ENCODE measurements at places on chromosomes 1 and 21.

DNA sequence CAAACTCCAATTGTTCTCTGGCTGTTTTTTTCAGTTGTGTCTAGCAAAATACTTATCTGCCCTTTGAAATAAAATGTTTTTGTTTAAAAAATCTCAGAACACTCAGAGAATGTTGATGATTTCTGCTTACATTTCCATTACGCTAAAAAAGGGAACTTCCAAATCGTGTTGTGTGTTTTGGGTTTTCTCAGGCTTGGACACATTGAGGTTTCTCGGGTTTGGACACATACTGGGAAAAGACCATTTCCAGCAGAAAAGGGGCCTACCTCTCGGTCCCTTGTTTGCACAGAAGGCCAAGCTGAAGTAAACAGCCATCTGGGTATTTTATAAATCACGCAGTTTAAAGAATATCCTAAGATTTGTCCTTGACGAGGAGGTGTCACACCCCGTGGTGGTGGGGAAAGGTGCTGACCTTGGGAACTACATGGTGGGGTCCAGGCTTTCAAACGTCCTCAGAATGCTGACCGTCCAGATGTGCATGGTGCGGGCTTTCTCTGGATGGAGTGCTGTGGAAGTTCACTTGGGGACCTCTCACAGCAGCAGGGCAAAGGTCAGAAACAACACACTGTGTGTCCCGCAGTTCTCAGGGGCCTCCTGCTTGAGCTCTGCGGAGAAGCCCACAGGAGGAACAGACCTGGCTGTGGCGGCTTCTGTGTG lies 67.8 kb downstream of the SLC37A1 start:
- no peak for DNase-seq

GRCh38 chr1:91724644-91725043 lies 161.3 kb downstream of the TGFBR3 start:
- DNase-seq, result no peak

GRCh38 chr1:58727364-58727763 lies 27.5 kb upstream of the MYSM1 start:
- peak; percentile 74 for DNase-seq

DNA sequence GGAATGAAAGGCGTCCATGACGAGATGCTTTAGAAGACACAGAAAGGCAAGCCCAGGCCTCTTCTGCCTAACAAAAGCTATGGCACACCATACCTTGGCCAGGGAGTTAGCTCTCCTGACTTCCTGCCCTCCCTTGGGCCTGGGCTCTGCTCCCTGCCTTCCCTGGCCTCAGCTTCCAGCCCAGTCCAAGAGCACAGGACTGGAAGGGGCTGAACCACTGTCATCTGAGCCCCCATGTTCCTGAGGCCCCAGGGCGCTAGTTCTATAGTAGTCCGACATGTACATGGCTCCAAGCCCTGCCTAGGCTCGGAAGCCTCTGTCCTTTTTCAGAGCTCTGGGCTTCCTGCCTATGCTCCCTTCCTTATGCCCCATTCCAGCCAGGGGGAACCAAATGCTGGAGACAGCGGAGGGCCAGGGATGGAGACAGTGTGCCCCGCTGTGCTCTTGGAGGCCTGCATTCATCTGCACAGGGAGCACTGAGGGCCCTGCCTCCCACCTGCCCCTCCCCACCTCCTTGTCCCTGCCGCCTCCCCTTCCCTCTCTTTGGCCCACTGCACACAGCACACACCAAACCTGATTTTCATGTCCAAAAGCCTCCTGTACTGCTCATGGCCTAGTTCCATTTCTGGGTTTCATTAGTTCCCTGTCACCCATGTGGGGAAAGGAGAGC lies 240.1 kb downstream of the RHOU start:
- DNase-seq, result no peak

GRCh38 chr1:69295265-69295664 lies 272.5 kb upstream of the LRRC7 start:
- no peak for DNase-seq

DNA sequence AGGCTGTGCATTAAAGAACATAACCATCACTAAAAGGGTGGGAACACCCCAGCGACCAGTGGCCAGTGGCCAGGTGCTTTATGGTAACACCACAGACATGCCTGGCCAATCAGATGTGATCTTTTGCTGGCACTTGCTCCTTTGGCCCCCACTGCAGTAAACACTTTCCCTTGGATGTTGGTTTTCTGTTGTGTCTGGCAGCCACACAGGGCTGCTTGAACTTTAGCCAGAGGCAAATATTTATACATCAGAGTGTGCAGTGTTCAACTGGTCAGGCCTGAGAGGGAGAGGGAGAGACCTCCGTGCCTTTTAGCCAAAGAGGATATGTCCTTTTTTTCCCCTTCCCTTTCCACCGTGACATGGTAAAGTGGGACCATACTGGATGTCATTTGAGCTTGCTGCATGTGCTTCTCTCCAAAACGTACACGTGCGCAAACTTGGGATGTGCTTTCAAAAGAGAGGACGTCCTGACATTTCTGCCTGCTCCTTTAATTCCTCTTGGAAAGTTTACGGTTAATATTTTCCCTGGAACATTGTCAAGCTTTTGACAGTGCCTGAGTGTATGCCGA lies 101.2 kb downstream of the NFIA start:
- no peak for DNase-seq

- no peak for DNase-seq
Measured at GRCh38 chr1:93845538-93846205, 33.3 kb downstream of the DNTTIP2 start.

DNA sequence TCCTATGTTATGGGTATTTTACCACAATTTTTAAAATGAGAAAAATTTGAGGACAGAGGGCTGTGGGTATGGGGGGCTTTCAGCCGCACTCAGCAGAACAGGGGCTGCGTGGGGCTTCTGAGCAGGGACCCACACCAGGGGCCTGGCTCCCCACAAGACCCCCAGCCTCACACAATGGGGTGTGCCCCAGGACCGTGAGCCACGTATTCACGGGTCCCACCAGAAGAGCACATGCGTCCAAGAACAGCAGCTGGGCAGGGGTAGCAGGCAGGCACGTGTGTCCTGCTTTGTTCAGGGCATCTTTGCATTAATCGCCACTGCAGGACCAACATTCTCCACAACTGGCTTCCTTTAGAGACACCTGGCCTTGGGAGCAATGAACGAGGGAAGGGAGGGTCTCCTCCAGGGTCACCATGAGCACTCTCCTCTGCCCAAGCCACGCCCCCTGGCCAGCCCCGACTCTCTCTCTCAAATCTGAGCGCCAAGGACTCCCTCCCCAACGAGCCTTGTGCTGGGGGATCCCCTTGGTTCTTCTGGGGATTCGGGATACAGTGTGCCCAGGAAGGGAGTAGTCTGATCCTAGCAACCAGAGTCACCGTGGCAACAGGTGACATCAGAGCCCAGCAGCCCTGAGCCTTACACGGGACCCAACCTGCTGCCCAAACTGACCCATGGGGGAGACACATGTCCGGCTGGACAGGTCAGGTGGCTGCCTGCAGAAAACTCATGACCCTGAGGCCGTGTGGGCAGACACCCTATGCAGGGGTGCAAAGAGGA lies 7.4 kb upstream of the ARF1 start:
- no peak for DNase-seq

DNA sequence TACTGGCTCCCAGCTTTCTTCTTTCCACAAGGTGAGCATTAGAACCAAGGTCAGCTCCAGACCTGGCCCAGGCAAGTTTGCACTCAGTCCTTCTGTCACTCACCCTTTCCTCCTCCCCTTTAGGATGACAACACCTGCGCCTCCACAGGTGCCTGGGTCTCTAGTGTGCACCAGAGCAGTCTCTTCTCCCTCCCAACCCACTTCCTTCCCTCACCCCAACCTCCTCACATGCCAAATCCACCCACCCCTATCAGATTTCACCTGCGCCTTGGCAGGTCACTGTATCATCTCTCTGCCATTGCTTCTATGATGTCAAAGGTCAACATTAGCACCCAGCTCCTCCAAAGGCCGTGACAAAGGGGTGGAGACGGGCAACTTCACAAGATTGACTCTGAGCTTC lies 38.0 kb downstream of the LBR start:
- no peak for DNase-seq

DNA sequence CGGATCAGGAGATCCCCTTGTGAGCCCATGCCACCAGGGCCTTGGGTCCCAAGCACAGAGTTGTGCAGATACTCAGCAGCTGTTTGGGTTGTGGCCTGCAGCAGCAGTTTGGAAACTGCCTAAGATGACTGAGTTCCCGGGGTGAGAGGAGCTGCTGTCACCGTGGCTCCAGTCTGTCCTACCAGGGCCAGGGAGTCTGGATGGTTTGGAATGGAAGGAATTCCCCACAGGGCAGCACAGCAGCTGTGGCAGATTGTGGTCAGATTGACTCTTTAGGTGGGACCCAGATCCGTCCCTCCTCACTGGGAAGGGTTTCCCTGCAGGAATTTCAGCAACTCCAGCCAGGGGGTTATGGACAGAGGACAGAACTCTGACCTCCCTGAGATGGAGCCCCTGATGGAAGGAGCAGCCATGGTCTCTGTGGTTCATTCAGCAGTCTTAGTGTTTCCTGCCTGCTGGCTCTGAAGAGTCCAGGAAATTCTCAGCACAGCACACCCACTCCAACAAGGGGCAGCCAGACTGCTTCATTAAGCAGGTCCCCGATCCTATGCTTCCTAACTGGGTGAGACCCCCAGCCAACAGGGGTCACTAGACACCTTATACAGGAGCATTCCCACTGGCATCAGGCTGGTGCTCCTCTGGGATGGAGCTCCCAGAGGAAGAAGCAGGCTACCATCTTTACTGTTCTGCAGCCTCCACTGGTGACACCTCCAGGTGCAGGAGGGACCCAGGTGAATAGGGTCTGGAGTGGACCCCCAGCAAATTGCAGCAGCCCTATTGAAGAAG lies 51.5 kb upstream of the TNFSF4 start:
- DNase-seq, result peak; percentile 39

DNA sequence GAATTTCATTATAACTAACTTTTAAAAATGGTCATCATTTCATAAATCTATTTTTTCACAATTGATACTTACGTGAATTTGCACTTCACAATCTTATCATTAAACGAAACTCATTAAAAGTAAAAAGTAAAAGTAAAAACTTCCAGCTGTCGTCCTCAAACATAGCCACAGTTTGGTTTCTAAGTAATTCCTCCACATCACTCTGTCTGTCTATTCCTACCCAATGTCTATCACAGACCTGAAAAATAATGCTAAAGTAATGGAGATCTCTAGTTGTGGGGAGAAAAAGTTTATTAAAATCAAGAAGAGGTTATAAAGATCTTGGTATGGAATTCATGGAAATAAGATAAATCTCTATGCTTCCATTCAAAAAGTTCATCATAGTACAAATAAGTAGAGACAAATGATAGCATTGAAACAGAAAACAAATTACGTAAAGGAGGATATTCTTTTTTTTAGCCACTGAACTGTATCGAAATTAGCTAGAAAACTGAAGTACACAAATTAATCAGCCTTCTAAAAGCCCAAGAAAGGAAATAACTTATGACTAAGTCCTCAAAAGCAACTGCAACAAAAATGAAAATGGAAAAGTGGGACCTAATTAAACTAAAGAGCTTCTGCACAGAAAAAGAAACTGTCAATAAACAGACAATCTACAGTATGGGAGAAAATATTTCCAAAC lies 148.6 kb downstream of the TIAM1 start:
- no peak for DNase-seq

DNA sequence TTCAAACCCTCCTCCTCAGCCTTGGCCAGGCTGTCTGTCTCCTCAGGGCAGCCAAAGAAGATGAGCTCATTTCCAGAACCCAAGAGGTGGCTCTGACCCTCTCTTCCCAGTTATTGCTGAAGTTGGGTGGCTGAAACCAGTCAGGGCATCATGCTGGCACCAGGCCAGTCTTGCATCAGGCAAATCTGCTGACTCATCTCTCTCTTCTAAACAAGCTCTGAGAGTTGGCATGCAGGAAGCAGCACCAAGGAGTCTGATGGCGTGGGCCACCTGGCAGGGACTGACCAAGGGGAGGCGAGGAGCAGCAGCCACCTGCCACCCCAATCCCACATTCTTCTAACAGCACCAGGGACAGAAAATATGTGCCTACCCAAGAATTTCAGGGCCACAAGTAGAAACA lies 104.8 kb upstream of the ATP1A1 start:
- no peak for DNase-seq

DNA sequence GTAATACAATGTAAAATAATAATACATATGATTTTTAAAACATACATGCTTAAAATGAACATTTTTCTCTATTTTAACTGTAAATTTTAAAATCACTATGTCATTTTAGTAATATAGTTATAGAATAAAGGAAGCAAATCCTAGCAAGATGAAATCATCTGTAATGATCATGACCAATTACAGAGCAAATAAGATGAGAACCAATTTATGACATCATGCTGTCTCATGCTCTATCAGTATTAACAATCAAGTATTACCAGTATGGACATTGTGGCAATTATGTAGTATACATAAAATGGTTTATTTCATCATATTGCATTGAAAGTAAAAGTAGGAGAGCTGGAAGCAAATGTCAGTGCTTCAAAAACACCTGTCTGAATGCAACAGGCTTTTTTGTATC lies 255.0 kb downstream of the VAV3 start:
- DNase-seq, result no peak

GRCh38 chr1:200628223-200628881 lies 7.8 kb upstream of the KIF14 start:
- DNase-seq, result no peak

DNA sequence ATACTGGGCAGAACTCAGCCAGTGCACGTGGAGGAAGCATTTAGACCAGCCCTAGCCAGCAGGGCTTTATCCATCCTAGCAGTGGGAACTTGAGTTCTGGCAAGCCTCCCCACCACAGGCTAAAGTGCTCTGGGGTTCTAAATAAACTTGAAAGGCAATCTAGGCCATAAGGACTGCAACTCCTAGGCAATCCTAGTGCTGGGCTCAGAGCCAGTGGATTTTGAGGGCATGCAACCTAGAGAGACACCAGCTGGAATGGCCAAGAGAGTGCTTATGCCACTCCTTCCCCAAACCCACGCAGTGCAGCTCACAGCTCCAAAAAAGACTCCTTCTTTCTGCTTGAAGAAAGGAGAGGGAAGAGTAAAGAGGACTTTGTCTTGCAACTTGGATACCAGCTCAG lies 70.5 kb upstream of the APOBEC4 start:
- DNase-seq, result no peak

- DNase-seq, result no peak
Measured at GRCh38 chr1:36645867-36646266, 163.2 kb upstream of the CSF3R start.

- no peak for DNase-seq
Measured at GRCh38 chr1:97903626-97904025, 17.2 kb downstream of the DPYD start.

GRCh38 chr1:21289700-21290545 lies at the start of gene ECE1:
Gene ECE1, minus strand, starts transcription at chr1:21290463. Its CDS starts 49 bp downstream, at chr1:21290414.
- DNase-seq, result no peak

- no peak for DNase-seq
Measured at GRCh38 chr21:21396424-21396823, 398.2 kb downstream of the NCAM2 start.
